ENCODE measurements at places on chromosomes 1 and 21.

- DNase-seq: no peak
Observed at GRCh38 chr1:228347181-228347580, 59.5 kb downstream of the TRIM11 start.

DNA sequence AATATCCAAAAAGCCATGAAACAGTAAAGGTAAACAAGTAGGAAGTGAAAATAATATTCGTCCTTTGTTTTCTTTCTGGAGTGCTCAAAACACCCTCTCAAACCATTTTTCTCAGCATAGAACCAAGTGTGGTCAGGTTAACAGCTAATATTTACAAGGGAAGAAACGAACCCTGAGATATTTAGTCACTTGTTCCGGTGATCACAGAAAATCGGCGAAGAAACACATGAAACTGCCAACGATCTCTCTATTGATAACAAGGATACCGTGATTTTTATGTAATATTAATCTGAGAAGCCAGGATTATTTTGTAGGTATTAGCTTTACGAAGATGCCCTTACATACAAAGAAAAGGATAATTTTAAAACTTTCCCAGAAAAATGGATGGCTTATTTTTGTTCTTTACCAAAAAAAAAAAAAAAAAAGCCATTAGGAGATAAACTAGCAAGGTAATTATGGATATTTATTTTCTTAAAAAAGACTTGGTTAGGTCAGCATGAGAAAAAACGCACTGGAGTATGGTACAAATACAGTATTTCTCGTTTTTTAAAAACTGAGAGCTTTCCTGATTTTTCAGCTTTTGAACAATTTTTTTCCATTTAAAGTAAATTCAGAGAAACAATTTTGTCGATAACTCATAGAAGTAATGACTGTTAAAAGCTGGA is 107.3 kb upstream of the HNRNPU start:
- peak; percentile 53 for DNase-seq

DNA sequence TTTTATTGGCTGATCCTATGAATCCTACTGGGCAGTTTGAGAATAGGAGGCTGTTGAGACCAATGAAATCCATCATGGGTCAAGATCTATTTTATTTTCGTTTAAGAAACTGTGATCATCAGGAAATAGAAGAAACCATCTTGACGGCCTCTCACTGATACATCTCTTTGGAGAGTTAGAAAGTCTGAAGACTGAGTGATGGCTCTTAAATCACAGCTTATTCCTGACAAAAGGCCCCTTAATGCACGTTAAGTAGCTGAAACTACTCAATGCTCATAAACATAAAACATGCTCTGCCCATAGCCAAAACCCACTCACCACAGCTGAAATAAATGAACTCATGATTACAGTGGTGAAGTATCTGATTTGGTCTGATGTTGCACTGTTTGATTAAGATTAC is 784.5 kb upstream of the NEGR1 start:
- no peak for DNase-seq

GRCh38 chr1:10586125-10586524 is 111.4 kb downstream of the PEX14 start:
- DNase-seq: no peak

- DNase-seq: no peak
Observed at GRCh38 chr1:81812712-81813111, 12.0 kb downstream of the ADGRL2 start.

DNA sequence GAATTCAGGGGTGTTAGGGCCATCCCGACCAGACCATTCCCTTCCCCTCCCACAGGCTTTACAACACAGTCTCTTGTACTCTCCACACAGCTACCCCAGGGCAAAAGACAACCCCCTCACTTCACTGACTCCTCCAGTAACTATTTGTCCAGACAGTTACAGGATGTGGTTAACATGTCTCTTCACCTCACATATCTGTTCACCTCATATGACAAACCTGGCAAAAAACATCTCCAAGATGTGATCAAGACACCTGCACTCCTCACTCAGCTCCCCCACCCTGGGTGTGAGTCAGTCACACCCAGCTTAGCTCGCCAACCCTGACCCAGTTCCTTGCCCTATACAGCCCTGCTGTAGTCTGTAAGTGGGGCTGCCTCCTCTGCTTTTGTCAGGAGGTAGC is 490.5 kb upstream of the CHRM3 start:
- DNase-seq: no peak

DNA sequence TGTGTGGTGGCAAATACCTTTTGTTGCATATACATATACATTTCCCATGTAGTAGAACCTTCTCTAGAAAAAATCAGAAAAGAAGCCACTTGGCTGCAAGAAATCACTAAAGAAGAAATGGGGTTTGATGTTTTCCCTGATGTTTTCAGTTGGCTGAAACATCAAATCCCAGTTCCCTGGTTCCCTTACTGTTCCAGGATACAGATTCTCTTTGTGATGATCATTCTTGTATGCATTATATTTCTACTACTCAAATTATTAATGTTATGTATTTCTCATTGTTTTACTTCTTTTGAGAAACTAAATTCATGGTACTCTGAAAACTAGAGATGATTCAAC is 7.6 kb downstream of the RNU1-2 start:
- DNase-seq: no peak

- no peak for DNase-seq
Observed at GRCh38 chr1:103074224-103074623, 34.1 kb downstream of the COL11A1 start.

GRCh38 chr1:38029685-38030511 is 16.7 kb downstream of the POU3F1 start:
- DNase-seq: peak; percentile 66

DNA sequence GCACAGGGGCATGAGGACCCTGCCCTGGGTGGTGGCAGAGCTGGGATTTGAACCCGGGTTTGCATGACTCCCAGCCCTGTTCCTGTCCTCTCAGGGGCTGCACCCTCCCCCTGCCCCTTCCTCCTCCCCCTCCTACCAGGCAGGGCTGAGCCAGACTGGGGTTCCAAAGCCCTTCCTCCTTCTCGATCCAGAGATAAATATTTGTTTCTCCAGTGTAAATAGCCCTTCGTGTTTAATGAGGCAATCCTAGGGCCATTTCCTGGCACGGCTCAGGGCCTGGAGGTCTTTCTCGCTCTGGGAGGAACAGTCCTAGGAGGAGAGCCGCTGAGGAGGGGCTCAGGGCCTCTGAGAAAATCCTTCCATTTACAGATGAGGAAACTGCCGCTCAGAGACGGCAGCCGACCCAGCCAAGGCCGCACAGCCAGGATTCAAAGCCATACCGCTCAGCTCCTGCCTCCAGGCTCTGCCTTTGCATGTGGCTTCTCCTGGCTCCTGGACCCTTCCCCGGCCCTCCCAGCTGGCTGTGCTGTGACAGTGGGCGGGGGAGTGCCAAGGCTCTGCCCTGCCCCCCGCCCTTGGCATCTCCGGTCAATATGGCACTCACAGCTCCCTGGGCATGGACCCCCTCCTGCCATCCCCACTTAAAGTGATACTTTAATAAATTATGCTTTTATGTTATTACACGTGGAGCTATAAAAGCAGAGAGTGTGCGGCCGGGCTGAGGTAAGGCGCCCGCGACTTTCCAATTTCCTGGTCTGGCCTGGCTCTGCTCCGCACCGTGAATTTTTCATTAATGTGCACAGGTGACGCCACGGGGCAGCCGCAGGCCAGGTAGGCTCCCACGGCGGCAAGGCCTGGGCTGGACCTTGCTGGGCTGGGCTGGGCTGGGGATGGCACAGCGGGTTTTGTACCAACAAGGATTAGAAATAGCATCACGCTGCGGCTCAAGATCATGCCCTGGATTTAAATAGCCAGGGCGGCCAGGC is 114.7 kb upstream of the WNT4 start:
- no peak for DNase-seq

Data from CD4-positive, alpha-beta T cell treated with Interleukin-4 for 4 hours (primary cell).